Endothelial cell of umbilical vein (primary cell): ENCODE measurements at places on chromosomes 11 and 22. TPM values are rescaled to one million over a fixed set of nuclear protein-coding genes. Genes with fewer than 3 reads are reported as not detected.

DNA sequence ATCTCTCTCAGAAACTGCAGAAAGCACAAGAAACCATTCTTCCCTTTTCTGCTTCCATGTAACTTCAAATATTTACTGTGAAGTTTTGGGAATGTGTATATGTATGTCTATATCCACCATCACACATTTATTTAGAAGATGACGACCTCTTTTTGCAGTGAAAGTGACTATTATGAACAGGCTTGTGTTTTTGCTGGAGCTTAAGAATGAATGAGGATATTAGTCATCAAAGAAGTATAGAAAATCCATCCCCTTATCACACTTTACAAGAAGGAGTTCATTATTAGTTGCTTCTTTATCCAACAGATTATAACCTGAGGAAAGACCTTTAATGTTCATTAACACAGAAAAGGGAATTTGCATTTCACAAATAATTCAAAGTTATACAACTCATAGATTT is 21.1 kb upstream of the SLC5A12 start:
- H3K36me3 ChIP-seq = no peaks in the 10 kb centered on the region
- H3K27ac ChIP-seq = no peak overlapping the region
- H3K4me3 ChIP-seq = no peak overlapping the region
- H3K27me3 ChIP-seq = no peaks in the 10 kb centered on the region
- no peaks in the 10 kb centered on the region for H3K4me1 ChIP-seq

GRCh38 chr22:38781033-38781432 is 12.9 kb downstream of the DNAL4 start:
- no peak overlapping the region for H3K4me3 ChIP-seq
- H3K36me3 ChIP-seq = no peaks in the 10 kb centered on the region
- DNase-seq = no peak

- no peak for DNase-seq
- H3K4me1 ChIP-seq = peaks cover 12% of the 10 kb centered on the region
- no peak overlapping the region for H3K27ac ChIP-seq
- no peak overlapping the region for H3K4me3 ChIP-seq
- no peaks in the 10 kb centered on the region for H3K27me3 ChIP-seq
Observed at GRCh38 chr22:24975813-24976341, 23.4 kb downstream of the KIAA1671 start.

DNA sequence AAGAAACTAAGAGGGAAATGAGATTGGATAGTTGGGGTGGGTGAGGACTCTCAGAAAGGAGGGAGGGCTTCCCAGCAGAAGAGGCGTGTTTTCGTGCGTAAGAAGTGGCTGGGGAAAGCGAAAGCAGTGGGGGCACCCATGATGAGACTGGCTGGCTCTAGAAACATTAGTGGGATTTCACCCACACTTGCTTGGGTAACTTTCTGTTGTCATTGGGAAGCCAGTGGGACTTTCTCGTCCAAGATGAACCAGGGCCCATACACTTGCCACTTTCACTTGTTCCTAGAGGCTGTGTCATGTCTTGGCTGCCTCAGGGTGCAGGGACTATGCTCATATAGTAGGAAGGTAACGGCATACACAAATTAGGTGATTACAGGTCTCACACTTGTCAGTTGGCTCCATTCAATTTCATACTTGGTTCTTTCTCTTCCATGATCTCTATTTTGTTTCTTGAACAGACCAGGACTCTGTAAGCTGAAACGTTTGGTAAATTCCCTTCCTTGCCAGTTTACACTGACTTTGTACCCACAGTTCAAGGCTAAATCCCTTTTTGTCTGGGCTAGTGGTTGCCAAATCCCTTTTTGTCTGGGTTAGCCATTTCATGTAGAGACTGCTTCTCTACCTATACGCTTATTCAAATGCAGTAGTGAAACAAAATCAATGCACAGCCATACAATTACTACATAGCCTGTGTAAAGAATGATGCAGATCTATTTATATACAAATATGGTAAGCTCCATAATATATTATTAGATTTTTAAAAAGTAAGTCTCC is 42.0 kb upstream of the CXCR5 start:
- H3K36me3 ChIP-seq = no peaks in the 10 kb centered on the region
- no peak overlapping the region for H3K27ac ChIP-seq
- DNase-seq = no peak

Gene GRIA4
- total RNA-seq = not detected in 2 replicates

- H3K27me3 ChIP-seq = peaks cover 2% of the 10 kb centered on the region
- no peak overlapping the region for H3K27ac ChIP-seq
- H3K4me1 ChIP-seq = no peaks in the 10 kb centered on the region
- H3K36me3 ChIP-seq = no peaks in the 10 kb centered on the region
- H3K4me3 ChIP-seq = no peak overlapping the region
Observed at GRCh38 chr11:17414317-17414737, 25.9 kb upstream of the KCNJ11 start.

Gene FAM227A
- 1.4 and 1.9 TPM in 2 replicates for total RNA-seq

Gene MGAT3
- not detected in 2 replicates for total RNA-seq

- H3K27ac ChIP-seq = no peak overlapping the region
- H3K4me1 ChIP-seq = peaks cover 12% of the 10 kb centered on the region
- no peak for DNase-seq
- peaks cover 4% of the 10 kb centered on the region for H3K27me3 ChIP-seq
Observed at GRCh38 chr11:35288817-35289541, 130.4 kb downstream of the SLC1A2 start.

Gene TPH1
- total RNA-seq = 0.07 and 0.42 TPM in 2 replicates

Gene SUSD2
- total RNA-seq = 0.18 and 0.27 TPM in 2 replicates

- no peak overlapping the region for H3K27ac ChIP-seq
- no peak overlapping the region for H3K4me3 ChIP-seq
- no peaks in the 10 kb centered on the region for H3K36me3 ChIP-seq
- no peaks in the 10 kb centered on the region for H3K4me1 ChIP-seq
- DNase-seq = peak; percentile 16
Observed at GRCh38 chr11:61725781-61726231, 26.6 kb upstream of the MYRF start.

DNA sequence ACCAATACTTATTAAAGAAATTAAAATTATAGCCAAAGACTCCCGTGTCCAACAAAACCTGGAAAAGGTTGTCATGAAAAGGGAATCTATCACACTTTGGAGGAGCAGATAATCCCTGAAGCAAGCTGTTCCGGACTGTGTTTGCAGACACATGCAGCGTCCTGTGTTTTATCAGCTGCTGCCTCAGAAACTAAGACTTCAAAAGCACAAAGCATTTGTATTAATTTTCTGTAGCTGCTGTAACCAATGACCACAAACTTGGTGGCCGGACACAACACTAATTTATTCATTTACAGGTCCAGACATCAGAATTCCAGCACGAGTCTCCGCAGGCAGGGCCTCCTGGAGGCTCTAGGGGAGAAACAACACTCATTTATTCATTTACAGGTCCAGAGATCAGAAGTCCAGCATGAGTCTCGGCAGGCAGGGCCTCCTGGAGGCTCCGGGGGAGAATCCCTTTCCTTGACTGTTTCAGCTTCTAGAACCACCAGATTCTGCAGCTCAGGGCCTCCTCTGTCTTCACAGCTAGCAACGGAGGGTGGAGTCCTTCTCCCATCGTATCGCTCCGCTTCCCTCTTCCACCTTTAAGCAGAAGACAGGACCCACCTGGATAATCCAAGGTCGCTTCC is 465.3 kb downstream of the BRD1 start:
- no peak overlapping the region for H3K27ac ChIP-seq
- H3K27me3 ChIP-seq = no peaks in the 10 kb centered on the region
- H3K36me3 ChIP-seq = no peaks in the 10 kb centered on the region
- DNase-seq = no peak
- no peaks in the 10 kb centered on the region for H3K4me1 ChIP-seq

Gene HBB
- not detected in 2 replicates for total RNA-seq

DNA sequence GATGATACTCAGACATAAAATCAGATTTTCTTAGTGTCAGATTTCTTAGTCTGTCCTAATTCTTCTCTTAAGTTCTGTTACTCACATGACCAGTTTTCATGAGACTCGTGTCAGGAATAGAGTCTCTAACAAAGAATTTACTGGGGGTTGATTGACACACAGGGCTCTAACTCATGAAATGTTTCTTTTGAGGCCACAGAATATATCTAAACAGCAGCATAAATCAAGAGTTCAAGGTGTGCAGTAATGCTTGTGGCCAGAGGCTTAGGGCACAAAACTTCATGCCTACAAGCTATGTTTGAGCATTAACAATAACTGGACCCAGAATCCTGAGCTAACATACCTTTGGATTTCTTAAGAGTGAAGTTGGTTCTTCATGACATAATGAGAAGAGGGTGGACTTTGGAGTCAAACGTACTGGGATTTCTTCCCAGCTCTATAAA is 237.2 kb downstream of the DDX10 start:
- no peaks in the 10 kb centered on the region for H3K36me3 ChIP-seq
- H3K27me3 ChIP-seq = no peaks in the 10 kb centered on the region
- H3K27ac ChIP-seq = no peak overlapping the region

Gene GPR83
- total RNA-seq = not detected in 2 replicates
